Heart left ventricle (tissue), 16 donors: ENCODE measurements at places on chromosomes 1 and 21.

DNA sequence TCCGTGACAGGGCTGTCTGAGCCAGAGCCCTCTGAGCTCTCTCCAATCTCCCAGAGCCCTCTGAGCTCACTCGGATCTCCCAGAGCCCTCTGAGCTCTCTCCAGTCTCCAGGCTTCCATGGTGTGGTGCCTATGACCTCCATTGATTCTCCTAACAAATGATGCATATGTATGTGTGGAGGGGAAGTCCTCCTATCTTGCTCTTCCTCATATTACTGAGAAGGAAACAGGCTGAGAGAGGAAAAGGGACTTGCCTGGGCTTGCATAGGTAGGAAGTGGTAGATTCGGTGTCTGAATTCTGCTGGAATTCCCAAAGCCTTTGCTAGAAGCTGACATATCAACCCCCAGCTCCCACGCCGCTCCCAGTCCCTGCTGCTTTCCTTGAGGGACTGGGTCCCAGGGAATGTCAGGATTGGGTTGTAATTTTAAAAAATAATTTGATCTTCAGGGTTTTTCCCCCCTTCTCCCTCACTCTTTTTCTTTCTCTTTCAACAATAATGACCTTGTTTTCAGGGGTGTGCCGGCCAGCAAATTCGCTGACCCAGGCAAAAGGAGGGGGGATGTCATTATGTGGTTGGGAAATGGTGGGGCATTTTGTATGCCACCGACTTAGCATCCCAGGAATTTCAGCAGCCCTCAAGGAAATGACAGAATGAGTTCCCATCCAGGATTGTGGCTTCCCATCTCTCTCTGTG lies 42.3 kb upstream of the RUNX3 start:
- DNase-seq = no peak
- H3K27ac ChIP-seq = no peak overlapping the region
- no peak overlapping the region for H3K4me3 ChIP-seq

DNA sequence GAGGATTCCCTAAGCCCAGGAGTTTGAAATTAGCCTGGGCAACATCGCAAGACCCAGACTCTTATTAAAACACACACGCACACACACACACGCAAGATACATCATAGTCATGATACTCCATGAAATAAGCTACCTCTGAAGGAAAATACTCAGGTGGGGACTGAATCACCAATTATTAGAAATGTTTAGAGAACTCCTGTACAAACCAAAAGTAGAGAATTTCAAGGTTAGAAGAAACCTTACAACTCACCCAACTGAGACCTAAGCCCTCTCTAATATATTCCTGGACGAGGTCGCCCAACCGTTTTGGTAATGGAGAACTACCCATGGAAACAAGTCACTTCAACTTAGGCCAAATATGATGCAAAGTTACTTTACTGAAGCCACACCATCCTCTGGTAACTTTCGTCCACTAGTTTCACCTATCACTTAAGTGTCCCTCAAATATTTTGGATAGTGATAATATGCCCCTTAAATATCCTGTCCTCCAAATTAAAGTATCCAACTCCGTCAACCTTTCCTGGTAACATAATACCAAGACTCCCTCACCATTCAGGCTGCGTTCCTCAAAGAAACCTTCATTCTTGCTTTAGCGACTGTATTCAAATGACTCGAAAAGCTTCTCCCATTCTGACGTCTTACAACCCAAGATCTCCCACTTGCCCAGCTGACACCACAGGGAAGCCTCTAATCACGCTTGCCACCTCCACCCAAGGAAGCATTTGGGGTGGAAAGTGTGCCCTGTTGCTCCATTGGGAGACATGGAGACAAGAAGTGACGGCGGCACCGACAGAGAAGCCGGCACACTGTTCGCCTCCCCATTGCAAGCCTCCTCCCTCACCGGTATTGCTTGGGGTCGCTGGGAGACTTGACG lies 856 bp downstream of the NRDC start:
- H3K27me3 ChIP-seq = peaks cover 13% of the 10 kb centered on the region
- H3K27ac ChIP-seq = peak overlapping the region; percentile 98
- DNase-seq = no peak

- H3K27me3 ChIP-seq = no peaks in the 10 kb centered on the region
- DNase-seq = no peak
- no peaks in the 10 kb centered on the region for H3K36me3 ChIP-seq
- H3K4me1 ChIP-seq = peaks cover 34% of the 10 kb centered on the region
- peak overlapping the region; percentile 62 for H3K27ac ChIP-seq
These were observed 49.4 kb downstream of the NFIA start for GRCh38 chr1:61131716-61132115.

- H3K36me3 ChIP-seq = no peaks in the 10 kb centered on the region
- H3K4me1 ChIP-seq = no peaks in the 10 kb centered on the region
- no peaks in the 10 kb centered on the region for H3K27me3 ChIP-seq
- H3K4me3 ChIP-seq = no peak overlapping the region
These were observed 64.5 kb upstream of the CHRM3 start for GRCh38 chr1:239321877-239322276.
